ENCODE measurements at places on chromosomes 13 and 19. TPM values are rescaled to one million over a fixed set of nuclear protein-coding genes. Genes with fewer than 3 reads are reported as not detected.

GRCh38 chr19:3708207-3708931 lies at the start of gene TJP3:
TSS of gene TJP3 (plus strand) at chr19:3708384. CDS start at chr19:3728433, 20,049 bp downstream.
- no peak for DNase-seq

DNA sequence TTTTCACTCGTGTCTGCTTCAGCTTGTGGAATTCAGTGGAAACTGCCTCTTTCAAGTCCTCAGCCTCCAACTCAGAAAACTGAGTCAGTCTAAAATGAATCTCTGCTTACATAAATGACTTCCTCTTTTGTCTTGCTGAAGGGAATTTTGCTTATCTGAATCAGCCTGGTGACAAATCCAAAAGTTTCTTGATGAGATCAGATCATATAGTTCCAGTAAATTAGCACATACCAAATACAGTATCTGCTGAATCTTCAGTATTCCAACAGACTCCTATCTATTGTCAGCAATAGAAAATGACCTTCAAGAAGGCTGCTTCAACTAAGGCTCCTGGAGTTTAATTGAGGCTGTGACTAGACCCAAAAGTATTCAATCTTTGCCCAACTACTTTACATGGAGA lies 290.0 kb downstream of the MZT1 start:
- no peak for DNase-seq

- DNase-seq, result no peak
Measured at GRCh38 chr19:11437955-11438354, 2.5 kb downstream of the PRKCSH start.

- DNase-seq, result no peak
Measured at GRCh38 chr13:90270226-90270625, 1077.3 kb upstream of the MIR17HG start.

DNA sequence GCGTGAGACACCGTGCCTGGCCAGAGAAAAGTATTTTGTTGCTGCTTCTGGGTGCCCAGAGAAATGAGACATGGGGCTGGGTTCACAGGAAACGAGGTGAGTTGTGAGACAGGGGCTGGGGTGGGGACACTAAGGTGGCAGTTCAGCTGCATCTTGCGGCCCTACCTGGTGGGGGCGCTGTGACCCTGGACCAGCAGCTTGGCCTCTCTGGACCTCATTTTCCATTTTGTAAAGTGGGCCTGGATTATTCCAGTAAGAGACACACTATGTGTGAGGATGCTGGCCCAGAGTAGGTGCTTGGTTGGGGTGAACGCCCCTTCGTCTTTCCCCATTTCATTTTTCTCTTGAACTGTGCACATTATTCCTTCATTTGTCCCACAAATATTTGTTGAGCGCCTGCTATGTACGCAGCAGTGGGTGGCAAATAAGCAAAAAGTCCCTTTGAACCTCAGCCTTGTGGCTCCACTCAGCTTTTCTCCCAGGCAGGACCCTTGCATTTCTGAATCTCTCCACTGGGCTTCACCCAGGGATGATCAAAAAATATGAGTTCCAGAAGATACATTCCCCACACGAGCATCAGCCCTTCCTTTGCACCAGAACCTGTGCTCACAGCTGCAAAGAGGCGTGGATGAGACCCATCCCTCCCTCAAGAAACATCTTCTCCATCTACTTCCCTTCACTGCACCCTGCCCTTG lies 26.6 kb upstream of the OR10H1 start:
- no peak for DNase-seq

DNA sequence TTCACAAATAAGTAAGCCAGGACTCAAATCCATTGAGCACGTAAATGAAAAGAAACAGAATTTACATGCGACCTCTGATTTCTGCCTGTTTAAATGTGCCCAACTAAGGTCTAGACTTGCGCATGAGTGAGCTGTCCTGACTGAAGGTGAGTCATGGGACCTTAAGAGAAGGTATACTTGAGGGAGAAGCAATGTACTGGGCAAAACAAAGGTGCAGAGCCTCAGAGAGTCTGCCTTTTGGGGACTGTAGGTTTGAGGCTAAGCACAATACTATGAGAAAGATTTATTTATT lies 45.8 kb downstream of the UFM1 start:
- DNase-seq, result no peak

DNA sequence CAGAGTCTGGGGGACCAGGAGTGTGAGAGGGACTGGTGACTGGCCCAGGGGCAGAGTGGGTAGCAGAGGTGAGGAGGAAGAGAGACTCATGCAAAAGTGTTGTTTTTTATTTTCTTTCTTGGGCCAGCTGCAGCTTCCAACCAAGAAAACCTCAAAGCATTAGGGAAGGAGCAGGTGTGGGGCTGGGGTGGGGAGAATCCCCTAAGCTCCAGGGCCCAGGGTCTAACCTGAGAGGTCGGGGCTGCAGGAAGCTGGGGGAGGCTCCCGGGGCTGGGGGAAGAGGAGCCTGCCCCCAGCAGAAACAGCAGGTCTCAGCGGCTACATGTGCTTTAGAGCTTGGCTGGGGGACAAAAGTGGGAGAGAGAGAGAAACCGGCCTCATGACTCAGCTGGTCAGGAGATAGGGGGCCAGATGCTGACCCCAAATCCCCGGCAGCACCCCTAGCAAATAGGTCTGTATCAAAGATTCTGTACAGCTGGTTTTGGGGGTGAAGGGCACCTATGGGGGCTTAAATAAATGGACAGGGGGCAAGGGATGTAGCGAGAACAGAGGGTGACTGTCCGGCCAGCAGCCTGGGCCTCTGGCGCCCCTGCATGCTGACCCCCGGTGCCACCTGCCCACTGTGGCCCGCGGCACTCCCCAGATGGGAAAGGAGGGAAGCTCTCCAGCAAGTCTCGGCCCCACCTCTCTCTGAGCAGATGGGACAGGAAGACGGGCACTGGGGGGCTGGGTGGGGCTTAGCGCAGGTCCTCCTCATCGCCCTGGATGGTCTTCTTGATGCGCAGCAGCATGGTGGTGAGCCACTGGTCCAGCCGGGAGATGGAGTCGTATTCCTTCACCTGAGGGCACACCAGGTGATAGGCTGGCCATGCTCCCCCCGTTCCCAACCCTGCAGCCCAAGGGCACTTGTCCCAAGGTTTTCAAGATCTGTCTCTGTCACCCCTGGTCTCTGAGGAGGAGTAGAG lies 3.8 kb upstream of the KPTN start:
- DNase-seq, result no peak

- DNase-seq, result no peak
Measured at GRCh38 chr13:39892721-39893685, 237.5 kb downstream of the COG6 start.

The DIS3 gene
- 46.3 TPM for polyA plus RNA-seq

The SERTAD1 gene
- 7.4 TPM for polyA plus RNA-seq

The CBY2 gene
- 1.1 TPM for polyA plus RNA-seq

The ZNF541 gene
- polyA plus RNA-seq, result 0.19 TPM

Measured in left renal pelvis (tissue), 4 donors.